NCI-H82 (cell line): ENCODE measurements at places on chromosomes 7 and 10.
A peak's percentile ranks its signal among the peaks of the same experiment; 100 is the strongest.

DNA sequence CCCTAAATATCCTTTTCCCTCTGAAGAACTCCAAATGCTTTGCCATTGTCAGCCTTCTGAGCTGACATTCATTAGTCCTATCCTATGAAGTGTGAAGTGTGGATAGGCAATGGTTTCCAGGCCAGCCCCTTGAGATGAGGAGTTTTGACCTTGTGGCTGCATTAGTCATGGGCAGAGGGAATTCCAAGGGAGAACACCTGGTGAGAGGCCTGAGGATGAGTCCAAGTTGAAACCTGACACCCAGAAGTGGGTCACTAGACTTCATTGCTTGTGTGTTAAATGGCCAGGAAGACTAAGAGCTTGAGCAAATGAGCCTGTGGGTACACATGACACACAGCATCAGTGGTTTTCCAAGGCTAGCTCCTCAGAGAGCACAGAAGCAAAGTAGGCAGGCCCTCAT is 260.8 kb downstream of the SKAP2 start:
- peak; percentile 44 for DNase-seq

GRCh38 chr10:13457958-13458686 is 70.7 kb downstream of the BEND7 start:
- DNase-seq: no peak

GRCh38 chr7:77391230-77391629 is 24.9 kb downstream of the GSAP start:
- DNase-seq: no peak

DNA sequence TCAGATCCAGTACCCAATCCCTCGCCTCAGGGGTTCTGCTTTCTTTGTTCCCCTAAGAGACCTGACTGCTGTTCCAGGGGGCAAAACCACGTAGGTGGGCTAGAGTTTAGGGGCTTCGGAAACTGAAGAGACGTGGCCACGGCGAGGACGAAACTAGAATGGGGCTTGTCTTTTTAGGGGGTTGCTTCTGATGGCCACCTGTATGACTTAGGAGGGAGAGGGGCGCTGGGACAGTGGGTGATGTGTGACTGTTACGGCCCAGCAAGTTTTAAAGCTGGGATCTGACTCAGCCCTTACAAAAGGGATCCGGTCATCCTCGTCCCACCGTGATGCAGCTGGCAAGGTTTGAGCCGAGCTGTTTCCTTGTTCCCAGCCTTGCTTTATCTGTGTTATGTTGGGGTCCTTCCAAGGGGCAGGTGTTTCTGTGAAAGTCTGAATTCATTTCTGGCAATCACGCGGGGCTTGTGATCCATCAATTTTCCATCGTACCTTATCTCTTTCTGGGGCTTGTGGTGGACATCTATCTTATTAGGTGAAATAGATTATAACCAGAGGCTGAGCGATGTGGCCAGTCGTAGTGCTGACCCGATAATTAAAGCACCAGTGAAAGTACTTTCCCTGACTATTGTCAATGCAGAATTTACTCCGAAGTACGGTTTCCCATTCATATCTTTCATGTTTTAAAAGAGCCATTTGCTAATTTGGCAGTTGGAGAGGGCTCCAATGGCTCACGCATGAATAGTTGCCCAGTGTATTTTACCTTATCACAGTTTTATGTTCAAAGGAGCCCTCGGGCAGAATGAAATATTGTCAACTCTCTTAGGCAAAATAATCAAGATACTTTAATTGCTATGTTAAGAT is 830 bp downstream of the MET start:
- DNase-seq: no peak

- peak; percentile 34 for DNase-seq
Observed at GRCh38 chr10:31926765-31927564, 1.7 kb downstream of the ARHGAP12 start.

GRCh38 chr10:22340329-22341189 is 4.7 kb upstream of the SPAG6 start:
- DNase-seq: peak; percentile 58

DNA sequence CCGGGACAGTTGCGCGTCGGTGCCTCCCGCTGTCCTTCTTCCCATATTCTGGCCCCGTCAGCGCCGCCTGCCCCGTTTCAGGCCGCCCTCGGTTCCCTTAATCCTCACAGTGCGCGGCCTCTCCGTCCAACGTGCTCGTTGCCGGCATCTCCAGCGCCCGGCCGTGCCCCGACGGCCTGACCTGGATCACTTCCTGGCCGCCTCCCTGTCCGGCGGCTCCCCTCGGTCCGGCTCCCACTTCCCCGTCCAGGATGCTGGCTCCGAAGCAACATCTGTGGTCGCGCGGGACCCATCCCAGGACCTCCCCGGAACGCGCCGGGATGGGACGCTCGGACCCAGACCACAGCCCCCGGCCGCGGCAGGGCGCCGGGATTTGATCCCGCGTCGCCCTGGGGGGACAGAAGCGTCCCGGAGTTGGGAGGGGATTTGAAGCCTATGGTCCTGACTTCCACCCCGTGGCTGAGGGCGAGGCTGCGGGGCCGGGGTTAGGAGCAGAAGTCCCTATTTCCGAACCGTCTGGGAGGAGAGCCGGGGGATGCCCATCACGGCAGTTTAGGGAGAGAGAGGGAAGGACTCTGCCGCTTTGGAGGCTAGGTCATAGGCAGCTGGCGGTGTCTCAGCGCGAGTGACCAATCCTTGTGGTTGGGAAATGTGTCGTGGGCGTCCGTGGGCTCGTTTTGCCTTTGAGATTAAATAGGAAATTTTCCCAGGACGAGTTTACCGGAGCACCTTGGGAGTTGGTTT is 53.8 kb downstream of the KCTD7 start:
- DNase-seq: peak; percentile 47

DNA sequence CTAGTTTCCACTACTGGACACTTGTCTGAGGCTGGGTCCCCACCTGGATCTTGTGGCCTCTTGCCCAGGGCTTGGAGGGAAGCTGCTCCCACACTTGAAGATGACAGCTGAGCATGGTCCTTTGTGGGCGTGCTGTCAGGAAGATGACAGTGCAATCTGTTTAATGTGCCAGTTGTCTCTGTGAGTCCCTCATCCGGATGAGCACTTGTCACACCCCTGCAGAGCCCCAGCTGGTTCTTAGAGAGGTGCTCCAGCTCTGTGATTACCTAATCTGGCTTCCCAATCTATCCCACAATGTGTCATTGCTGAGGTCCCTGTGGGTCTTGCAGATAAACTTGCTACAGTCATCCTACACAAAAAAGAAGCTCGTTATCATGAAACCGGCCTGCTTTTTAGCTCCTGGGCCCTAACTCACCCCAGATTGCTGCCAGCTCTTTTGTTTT is 34.8 kb upstream of the CCSER2 start:
- peak; percentile 63 for DNase-seq
